ENCODE measurements at places on chromosomes 6 and 20. TPM values are rescaled to one million over a fixed set of nuclear protein-coding genes. Genes with fewer than 3 reads are reported as not detected.

GRCh38 chr6:43953794-43954310 lies 173.4 kb downstream of the MRPL14 start:
- peak; percentile 53 for DNase-seq

- DNase-seq, result peak; percentile 12
Measured at GRCh38 chr6:8382434-8382833, 52.9 kb downstream of the SLC35B3 start.

Gene BTN1A1
- 0.11 TPM for polyA plus RNA-seq

Gene ZSCAN23
- polyA plus RNA-seq, result 6.5 TPM

Gene CTAGE9
- polyA plus RNA-seq, result not detected

Gene SRMS
- not detected for polyA plus RNA-seq
